ENCODE measurements at places on chromosomes 2 and 18. TPM values are rescaled to one million over a fixed set of nuclear protein-coding genes. Genes with fewer than 3 reads are reported as not detected.

RAD51AP2 gene
- total RNA-seq = not detected

TMEM178A gene
- total RNA-seq = 0.81 TPM

NEU4 gene
- 9.2 TPM for total RNA-seq

ZSWIM2 gene
- not detected for total RNA-seq

INO80B gene
- 18.0 TPM for total RNA-seq

MATN3 gene
- not detected for total RNA-seq

GRCh38 chr18:48459465-48459864, 50.3 kb upstream of the ZBTB7C start:
- no peak for DNase-seq

- DNase-seq = no peak
Observed at GRCh38 chr2:160534996-160535395, 41.4 kb upstream of the RBMS1 start.

GRCh38 chr18:64276311-64277090, 127.6 kb upstream of the LINC00305 start:
- peak; percentile 66 for DNase-seq

DNA sequence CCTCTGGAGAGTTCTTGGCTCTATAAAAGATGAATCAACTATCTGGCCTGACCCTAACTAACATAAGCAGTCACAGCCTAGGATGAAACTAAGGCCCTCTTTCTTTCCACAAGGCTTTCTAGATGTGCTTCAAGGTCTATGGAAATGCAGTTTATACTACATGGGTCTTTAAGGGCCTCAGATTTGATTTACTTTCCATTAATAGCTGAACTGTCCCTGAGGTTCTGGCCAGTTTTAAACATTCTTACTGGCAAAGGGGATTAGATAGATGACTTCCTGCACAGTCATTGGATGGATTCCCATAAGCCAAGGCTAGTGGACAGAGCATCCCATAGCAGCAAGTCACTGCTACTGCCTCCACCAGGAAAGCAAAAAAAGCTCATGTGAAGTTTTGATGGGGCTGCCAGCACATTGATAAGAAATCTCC, 38.1 kb upstream of the LCLAT1 start:
- DNase-seq = no peak

DNA sequence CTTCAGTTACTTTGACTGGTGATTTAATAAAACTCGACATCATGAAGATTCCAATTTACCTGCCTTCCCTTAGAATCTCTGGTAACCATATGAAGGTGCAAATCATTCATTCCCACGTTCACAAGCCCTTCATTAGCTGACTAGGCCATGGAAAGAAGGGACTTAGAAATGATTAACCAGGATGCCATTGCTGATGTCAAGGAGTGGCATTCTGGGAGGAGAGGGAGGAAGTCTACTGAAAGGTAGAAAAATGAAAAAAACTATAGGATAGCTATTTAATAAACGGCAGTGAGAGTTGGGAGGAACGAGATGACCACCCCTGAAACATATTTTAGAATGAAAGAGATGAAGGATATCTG, 1.4 kb downstream of the ATIC start:
- DNase-seq = no peak

DNA sequence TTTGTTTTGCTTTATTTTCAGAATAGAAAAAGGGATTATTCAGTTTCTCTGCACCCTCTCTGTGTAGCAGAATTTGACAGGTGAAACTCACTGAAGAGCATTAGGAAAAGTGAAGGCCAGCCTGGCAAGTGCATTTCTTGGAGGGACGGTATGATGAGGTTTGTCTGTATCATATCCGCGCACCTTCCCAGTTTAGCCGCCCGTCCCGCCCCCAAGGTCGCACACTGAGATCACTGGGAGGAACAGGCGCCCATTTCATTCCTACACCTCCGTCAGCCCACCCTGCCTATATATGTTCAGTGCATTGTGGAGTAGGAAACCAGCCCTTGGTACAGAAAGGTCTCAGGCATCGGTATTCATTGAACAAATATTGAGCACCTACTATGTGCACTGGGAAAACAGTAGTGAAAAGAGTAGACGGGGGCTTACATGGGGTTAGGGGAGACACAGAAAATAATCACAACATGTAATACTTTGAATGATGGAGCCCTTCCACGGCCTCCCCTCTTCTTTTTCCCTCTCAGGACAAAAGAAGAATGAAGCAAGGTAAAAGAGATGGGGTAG, 678 bp upstream of the FECH start:
- no peak for DNase-seq

DNA sequence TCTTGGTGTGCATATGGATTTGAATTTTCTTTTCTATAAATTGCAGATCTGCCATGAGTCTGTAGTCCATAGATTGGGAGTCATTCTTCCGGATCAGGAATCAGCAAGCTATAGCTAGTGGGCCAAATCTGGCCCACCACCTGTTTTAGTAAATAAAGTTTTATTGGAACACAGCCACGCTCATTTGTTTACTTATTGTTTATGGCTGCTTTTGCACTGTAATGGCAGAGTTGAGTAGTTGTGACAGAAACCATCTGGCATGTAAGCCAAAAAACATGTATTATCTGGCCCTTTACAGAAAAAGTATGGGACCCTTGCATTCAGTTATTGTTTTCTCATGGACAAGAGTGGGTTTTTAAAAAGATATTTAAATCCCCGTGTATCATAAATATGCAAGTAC, 191.2 kb downstream of the LRRTM1 start:
- no peak for DNase-seq

GRCh38 chr2:15863089-15863488, 77.3 kb upstream of the MYCN start:
- DNase-seq = no peak

DNA sequence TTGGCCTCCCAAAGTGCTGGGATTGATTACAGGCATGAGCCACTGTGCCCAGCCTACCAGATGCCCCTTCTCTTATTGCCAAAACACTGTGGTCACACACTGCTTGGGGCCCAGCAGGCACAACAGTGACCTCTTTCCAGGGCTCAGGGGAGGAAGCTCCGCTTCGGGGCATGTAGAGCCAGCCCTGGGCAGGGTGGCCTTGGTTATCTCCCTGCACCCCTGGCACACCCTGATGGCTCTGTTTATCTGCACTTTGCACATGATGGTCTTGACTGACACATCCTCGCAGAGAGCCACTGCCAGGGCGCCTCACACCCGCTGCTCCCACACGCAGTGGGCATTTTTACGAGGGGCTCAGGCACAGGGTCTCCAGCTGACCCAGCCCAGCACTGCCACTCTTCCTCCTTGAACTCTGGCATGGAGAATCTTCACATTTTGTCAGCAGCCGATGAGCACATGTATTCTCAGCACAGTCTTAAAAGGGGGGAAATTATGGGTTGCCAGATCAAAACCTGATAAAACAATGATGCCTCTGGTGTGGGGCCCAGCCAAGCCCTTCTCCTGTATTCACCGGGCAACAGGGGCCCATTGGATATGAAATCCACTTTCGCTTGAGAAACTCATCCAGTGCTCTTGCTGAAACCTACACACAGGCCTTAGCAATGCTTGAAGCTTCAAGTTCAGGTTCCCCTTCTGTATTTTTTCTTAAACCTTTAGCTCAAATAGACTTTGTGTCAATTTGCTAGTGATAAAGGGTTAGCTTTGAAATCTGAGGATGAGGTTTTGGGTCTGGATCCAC, 5.9 kb downstream of the GYPC start:
- DNase-seq = no peak

DNA sequence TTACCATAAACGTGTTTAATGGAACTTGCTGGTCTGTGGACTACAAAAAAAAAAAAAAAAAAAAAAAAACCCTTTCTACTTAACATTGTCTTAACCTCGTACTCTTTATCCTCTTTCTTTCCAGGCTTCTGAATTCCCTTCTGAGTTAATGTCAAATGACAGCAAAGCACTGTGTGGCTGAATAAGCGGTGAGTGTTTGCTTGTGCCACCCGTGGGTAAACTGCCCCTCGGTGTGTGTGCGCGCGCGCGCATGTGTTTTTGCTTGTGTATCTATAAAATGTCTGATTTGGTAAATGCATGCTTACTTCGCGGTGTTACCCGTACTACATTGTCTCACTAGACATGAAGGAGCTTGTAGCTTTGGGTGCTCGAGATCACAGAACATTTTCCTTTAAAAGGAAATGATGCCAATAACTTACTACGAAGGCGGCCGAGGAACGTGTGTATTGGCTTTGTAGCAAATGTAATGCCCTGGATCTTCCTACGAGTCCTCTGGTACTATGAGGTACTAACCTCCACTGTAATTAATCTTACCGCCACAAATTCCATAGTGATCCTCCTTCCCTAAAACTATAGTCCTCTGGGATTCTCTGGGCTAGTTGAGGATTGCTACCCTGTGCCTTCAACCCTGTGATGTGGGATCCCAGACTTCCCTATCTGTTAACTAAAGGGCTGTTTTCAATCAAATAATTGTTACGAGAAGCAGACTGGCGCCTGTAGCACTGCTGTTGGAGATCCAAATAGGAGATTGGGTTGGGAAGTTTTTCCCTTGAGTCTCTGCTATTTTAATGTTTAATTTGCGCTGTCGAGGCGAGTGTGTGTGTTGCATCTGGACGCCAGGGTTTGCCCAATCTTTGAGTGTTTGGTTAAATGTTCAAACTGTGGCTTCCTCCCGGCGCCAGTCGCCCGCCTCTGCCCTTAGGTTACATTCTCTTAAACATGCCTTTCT, 1.1 kb downstream of the ID2 start:
- peak; percentile 48 for DNase-seq

- DNase-seq = peak; percentile 92
Observed at GRCh38 chr2:42859006-42859552, 66.7 kb upstream of the HAAO start.

DNA sequence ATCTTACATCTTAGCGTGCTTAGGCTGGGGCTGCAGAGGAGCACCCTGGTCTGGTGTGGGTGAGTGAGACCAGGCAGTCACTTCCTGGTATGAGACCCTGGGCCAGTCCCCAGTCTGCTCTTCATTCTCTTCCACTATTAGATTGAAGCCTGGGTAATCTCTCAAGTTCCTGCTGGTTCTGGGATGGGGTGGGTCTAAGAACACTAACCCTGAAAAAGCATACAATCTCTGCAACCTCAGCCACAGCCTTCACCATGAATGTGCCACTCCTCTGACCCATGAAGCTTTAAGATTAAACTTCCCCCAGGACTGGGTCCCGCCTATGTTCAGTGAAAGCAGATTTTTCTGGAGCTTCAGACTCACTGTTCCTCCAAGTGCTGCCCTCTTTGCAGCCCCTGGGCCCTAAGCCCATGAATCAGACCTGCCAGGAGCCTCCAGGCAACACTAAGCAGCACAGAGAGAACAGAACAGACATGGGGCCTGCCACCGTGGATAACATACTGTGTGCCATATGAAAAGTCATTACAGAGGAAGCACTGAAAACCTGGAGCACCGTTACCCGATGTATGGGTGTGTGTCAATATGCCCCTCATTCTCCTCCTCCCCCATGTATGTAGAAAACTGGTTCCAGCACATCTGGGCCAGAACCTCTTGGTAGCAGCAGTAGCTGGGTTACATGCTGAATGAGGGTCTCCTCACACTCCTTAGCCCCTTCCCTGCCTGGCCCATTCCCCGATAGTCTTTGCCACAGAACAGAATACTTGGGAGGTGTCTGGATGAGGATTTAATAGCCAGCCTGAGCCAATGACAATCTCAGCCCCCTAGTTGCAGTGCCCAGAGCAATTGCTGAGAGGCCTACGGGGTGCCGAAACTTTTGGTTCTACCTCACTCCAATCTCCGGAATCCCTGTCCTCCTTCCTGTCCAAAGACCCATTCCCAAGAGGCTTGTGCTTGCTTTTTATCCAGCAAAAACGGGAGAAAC, 2.7 kb upstream of the SIX2 start:
- DNase-seq = no peak

- no peak for DNase-seq
Observed at GRCh38 chr2:158024288-158024898, 77.3 kb upstream of the UPP2 start.

GRCh38 chr18:10559553-10560451, 34.0 kb downstream of the NAPG start:
- peak; percentile 42 for DNase-seq

All from hematopoietic multipotent progenitor cell (in vitro differentiated cells).